Neural crest cell (in vitro differentiated cells): ENCODE measurements at places on chromosomes 5 and 9. TPM values are rescaled to one million over a fixed set of nuclear protein-coding genes. Genes with fewer than 3 reads are reported as not detected.

- H3K27ac ChIP-seq, result no peak overlapping the region
- H3K27me3 ChIP-seq, result no peaks in the 10 kb centered on the region
- no peak overlapping the region for H3K4me3 ChIP-seq
- no peak for DNase-seq
These were observed 155.5 kb upstream of the WWC1 start for GRCh38 chr5:168135897-168136296.

DNA sequence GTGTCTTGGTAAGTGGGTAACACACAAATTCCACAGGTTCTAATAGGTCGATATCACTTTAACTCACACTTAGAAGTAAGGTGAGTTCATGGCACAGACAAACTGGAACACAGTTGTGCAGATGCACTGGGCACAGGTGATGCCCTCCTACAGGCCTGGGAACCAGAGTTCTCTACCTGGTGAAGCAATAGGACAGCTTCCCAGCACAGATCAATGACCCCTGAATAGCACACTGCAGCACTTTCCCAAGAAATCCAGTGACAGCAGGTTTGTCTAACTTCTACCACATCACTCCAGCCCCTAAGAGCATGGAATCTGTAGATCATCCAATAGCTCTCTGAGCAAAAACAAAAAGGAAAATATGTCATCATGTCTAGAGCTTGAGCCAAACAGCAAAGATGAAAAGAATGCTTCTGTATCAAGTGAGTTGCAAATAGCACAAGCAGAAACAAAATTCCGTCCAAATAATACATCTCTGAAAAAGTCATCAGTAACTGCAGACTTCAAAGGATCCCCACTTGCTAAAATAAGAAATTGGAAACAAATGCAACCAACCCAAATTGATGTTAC lies 33.5 kb downstream of the MOCS2 start:
- H3K4me1 ChIP-seq, result no peaks in the 10 kb centered on the region
- no peak overlapping the region for H3K4me3 ChIP-seq
- no peak for DNase-seq
- no peaks in the 10 kb centered on the region for H3K36me3 ChIP-seq
- peak overlapping the region; percentile 19 for H3K27ac ChIP-seq
- no peaks in the 10 kb centered on the region for H3K27me3 ChIP-seq

- no peaks in the 10 kb centered on the region for H3K27me3 ChIP-seq
- peak overlapping the region; percentile 95 for H3K4me3 ChIP-seq
- peaks cover 29% of the 10 kb centered on the region for H3K4me1 ChIP-seq
- no peaks in the 10 kb centered on the region for H3K36me3 ChIP-seq
These were observed 1.8 kb upstream of the TSC1 start for GRCh38 chr9:132946211-132946610.

GRCh38 chr5:57683036-57683630 lies 200.5 kb upstream of the ACTBL2 start:
- no peak for DNase-seq
- H3K4me1 ChIP-seq, result peaks cover 6% of the 10 kb centered on the region
- H3K36me3 ChIP-seq, result no peaks in the 10 kb centered on the region
- H3K4me3 ChIP-seq, result no peak overlapping the region
- H3K27me3 ChIP-seq, result peaks cover 4% of the 10 kb centered on the region

DNA sequence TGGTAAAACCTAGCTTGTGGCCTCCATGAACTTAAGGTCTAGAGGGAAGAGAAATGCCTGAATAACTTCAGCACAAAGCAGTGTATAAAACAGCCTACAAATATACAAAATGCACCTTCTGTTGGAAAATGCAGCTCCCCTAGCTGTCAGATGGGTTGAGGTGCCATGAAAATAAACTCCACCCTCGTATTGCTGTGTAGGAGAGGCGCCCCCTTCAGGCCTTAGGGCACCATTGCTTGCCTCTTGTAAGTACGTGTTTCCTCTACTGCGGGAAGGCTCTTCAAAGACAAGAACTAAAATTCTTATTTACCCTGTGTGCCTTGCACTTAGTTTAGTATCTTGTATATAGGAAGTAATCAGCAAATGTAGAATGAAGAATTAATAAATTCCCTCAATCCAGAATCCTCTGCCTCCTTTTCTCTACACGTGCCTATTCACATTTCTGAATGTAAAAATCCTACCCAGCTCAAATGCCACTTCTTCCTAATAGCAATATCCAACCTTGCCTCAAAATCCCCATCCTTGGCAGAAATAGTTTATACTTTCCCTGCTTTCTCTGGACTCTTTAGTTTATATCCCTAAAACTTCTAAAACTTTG lies 393.7 kb upstream of the PDE4D start:
- H3K36me3 ChIP-seq, result no peaks in the 10 kb centered on the region
- no peak overlapping the region for H3K4me3 ChIP-seq
- H3K4me1 ChIP-seq, result no peaks in the 10 kb centered on the region
- H3K27me3 ChIP-seq, result peaks cover 11% of the 10 kb centered on the region
- H3K27ac ChIP-seq, result no peak overlapping the region
- peak; percentile 12 for DNase-seq

SCGB3A2 gene
- not detected in 2 replicates for total RNA-seq

CLIC3 gene
- not detected in 2 replicates for total RNA-seq
